ENCODE measurements at places on chromosomes 7 and 10.

- DNase-seq = no peak
Measured at GRCh38 chr10:42491001-42491592, 147.3 kb downstream of the ZNF33B start.

DNA sequence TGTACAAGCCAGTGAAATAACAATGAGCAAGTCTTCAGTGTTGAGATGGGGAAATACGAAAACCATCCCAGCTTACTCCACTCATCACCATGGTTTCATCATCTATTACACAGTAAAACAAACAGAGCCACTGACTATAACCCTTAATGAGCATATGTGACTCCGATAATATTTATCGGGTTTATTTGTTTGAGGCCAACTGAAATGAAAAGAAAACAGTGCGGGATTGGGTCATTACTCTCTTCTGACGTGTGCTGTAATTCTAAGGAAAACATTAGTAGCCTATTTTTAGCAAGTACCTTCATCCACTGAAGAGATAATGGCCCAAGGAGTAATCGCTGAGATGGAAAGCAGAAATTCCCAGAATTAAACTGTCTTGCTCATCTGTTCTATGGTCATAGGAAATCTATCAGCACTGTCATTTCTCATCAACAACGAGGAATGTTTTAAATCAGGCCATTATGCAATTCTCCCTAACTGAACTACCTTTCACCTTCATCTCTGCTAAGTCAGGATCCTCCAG is 716.5 kb downstream of the INHBA start:
- DNase-seq = no peak

DNA sequence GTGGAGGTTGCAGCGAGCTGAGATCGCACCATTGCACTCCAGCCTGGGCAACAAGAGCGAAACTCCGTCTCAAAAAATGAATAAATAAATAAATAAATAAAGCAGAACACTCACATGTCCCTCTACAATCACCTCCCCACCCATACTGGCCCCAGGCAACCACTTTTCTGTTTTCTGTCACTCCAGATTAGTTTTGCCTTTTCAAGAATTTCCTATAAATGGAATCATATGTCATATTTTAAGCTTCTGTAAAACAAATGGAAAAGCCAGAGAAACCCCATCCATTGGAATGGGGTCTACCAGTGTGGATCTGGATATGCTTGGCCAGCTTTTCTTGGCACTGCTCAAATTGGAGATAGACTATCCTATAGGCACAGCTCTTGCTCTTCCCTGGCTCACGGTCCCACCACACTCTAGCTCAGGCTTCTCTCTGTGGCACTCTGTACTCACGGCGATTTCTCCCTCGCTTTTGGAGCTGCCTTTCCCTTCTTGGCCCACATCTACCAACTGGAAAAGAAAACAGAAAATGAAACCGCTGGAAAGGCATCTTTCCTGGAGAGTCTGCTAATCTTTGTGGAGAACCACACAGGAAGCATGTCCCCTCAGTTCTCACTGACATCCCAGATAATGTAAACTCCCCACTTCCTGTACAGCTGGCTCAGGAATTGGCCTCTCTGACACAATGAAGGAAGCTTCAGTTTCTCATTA is 210.1 kb downstream of the JCAD start:
- no peak for DNase-seq

GRCh38 chr10:125782616-125783015 is 7.0 kb upstream of the MMP21 start:
- DNase-seq = no peak

DNA sequence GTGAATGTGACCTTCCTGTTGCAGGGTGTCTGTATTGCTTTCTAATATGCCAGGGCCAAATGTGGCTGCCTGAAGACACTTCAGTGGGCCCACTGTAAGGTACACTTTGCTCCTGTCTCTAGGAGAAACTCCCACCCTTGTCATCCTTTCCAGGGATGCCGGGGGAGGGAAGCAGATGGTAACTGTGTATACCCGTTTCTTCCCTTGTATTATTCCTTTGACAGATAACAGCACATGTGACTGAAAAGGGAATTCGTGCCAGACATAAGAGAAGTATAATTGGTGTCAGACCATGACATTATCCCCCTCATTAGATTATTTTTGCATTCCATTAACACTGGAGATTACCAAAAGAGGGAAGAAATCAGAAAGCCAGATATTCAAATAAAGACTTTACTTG is 317.7 kb downstream of the CAMK1D start:
- no peak for DNase-seq

GRCh38 chr7:30683816-30684215 is 1.6 kb upstream of the CRHR2 start:
- DNase-seq = no peak

- DNase-seq = no peak
Measured at GRCh38 chr7:77430927-77431326, 14.8 kb upstream of the GSAP start.

DNA sequence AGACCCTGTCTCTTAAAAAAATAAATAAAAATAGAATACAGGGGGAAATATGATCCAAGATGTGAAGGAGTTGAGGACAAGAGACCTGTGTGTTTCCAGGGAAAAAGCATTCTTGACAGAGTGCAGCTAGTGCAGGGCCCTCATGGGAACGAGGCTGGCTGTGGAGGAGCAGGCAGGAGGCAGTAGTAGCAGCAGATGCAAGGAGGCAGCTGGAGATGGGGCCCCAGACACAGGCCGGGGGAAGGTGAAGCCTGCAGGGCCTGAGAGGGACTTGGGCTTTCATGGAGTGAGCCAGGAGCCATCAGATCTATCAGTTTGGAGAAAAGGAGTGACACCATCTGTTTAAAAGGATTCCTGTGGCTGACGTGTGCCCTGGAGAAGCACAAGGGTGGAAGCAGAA is 71.4 kb upstream of the ZNF438 start:
- no peak for DNase-seq

DNA sequence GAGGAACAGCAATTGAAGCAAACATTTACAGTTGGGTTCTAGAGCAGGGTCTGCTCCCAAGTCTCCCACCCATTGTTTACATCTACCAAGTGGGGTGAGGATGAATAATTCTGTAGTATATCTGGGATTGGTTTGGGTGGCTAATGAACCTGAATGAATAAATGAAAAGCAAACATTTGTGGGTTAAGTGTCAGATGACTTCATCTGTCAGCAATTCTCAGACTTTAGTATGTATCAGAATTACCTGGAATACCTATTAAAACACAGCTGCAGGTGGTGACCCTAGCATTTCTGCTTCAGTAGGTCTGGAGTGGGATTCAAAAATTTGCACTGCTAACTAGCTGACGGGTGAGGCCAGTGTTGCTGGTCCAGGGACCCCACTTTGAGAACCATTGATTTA is 18.0 kb upstream of the NPVF start:
- DNase-seq = no peak

DNA sequence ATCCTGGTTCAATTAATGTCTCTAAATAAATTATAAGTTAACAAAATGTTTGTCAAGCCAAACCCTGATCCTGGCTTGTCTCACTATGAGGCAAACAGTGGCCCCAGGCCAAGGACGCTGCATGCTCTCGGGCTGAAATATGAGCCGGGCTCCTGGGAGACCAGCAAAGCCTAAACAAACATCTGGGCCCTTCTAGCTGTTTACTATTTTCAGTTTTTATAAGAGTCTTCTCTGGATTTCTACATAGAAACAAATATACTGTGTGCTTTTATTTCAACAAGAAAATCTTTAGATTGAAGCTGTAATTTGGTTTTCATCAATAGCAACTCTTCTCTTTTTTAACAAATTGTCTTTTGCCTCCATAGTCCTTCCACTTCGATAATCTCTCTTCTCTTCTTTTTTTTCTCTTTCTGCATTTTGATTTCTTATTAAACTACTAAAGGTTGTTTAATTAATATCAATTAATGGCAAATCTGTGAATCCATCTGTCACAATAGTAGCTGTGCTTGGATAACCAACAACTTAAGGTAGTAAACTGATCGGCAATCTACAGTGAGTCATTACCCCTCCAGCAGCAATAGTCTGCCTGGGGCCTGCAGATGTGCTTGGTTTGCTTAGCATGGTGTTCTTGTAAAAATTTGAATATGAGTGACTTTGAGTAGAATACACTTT is 83.3 kb upstream of the DNAJC1 start:
- DNase-seq = no peak

DNA sequence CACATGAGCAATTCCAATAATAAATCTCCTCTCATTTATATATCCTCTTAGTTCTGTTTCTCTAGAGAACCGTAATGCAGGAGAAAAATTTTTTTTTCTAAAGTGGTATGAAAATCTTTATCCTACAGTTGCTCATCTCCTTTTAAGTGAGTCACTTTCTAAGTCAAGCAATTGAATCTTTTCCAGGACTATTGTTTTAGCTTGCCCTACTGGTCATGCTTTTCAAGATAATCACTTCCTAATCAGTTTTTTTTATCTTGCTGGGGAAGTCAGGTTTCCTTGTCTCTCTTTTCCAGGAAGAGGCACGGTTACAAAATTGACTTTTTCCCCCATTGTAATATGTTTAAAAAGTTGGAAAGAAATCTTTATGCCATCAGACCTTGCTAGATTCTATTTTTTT is 44.0 kb downstream of the INPP5F start:
- DNase-seq = no peak

DNA sequence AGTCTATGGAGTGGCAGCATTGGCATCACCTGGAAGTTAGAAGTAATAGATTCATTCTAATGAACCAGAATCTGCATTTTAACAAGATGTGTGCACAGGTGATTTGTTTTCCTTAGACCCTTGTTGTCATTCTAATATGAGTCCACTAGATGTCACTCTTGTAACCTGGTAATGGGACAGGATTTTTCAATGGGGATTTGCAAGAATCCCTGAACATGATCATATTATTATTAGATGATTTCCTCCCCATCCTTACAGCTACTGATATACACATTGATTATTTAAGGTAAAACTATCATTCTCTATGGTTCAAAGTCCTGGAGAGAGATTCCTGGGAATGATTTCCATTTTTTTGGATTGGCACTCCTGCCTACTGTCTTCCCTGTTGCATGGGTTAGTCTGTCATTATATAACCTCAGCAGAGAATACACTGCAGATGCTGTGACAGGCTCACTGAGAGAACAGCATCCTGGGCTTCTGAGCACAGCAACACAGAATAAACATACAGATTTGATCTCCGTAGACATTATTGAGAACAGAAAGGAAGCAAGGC is 194.9 kb downstream of the SUGCT start:
- no peak for DNase-seq

GRCh38 chr10:30903397-30904138 is 128.1 kb downstream of the ZNF438 start:
- DNase-seq = no peak

All from activated CD4-positive, alpha-beta T cell treated with anti-CD3 and anti-CD28 coated beads, Interleukin-2, amount 50 U/mL, for 1 hour (primary cell).